ENCODE measurements at places on chromosomes 3 and 15.
A peak's percentile ranks its signal among the peaks of the same experiment; 100 is the strongest.

- no peak for DNase-seq
Measured at GRCh38 chr3:74023395-74023794, 398.7 kb upstream of the PDZRN3 start.

DNA sequence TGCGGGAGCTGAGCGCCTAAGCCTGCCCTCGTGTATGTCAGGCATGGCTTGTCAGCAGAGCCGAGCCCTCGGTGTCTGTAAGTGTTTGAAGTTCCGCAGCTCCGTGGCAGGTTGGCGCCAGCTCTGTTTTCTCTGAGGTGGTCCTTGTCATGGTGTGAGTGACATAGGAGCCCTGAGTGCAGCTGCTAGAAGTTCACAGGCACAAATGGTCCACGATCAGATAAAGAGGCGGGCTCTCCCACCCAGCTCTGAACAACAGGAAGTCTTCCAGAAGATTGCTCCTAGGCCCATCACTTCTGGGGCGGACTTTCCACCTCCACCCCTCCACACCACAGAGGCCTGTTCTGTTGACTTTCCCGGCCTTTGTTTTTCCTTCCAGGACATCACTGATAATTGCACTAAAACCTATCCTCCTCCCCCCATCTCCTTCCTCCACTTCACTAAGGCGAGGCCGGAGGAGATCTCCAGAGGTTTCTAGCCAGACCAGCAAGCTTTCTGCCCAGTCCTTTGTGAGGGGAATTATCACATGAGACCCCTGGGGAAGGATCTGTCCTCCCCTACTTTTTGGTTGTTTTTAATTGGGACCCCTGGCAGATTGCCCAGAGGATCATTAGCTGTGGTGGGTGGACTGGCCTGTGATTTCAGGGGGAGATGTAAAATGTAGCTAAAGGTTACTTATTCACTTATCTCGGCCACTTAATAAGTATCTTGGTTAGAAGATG is 19.9 kb downstream of the ITPR1 start:
- DNase-seq: no peak

DNA sequence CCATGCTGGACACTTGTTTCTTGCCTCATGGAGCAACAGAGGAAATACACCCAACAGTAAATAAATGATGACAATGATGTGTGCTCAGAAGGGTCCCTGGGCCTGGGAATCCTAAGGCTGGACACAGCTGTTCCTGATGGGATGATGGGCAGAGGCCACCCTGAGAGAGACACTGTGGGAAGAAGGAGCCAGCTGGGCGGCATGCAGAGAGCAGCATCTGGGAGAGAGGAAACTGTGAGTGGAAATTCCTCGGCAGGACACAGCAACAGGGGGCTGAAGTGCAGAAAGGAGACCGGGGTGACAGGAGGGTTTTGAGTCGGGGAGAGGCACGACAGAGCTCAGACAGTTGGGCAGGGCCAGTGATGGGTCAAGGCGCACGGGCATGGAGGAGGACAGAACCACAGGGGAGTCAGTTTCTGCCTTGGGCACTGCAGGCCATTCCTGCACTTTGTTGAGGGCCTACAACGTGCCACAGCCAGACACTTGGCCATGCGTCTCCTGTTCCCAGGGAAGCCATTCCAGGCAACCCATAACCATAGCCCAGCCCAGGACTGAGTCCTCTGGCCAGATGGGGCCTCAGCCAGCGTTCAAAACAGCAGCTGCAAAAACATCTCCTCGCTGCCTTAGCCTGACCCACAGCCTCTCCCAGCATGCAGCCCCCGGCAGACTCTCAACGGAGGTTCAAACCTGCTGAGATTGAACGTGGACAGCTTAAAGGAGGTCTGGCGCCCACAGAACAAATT is 36.7 kb upstream of the SLC6A1 start:
- no peak for DNase-seq

DNA sequence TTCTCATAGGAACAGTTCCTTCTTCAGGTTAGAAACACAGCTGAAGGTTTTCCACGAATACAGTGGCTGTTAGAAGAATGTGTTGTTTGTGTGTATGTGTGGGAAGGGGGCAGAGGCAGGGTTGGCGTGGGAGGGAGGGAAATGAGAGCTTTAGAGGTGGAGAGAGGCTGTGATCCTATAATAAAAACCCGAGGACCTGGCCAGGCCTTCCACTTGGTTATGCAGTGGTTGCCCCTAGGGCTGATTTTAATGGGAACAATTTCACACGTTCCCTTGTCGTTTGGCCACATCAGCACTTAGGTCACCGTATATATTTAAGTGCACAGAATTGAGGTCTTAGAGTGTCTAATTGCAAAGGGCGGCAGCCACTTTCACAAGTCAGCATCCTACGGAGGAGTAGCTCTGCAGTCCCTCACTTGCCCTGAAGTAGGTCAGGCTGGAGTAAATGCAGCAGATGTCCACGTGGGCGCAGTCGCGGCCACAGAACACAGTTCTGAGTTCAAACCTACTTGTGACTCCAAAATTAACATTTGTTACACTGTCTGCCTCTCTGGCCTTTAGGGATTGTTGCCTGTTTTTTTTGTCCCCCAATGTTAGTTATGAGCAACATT is 85.6 kb downstream of the PDCD6IP start:
- no peak for DNase-seq

GRCh38 chr15:57785039-57785438 is 78.5 kb downstream of the POLR2M start:
- no peak for DNase-seq

GRCh38 chr3:155407971-155408370 is 114.5 kb upstream of the STRIT1 start:
- no peak for DNase-seq

- DNase-seq: no peak
Measured at GRCh38 chr3:28756056-28756455, 407.4 kb upstream of the AZI2 start.

DNA sequence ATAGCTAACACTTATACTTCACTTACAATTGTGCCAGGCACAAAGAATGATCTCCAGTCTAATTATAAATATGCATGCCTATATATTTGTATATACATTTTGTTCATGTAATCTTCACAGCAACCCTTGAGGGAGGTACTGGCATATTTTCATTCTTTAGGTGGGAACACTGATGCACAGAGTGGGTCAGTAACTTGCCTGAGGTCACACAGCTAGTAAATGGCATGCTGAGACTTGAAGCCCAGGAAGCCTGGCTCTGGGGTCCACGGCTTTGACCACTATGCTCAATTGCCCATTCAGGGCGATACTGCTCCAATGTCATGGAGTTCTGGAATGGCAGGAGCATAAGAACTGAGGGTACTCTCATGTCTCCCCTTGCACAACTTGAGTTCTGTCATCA is 139.8 kb downstream of the SHQ1 start:
- no peak for DNase-seq

GRCh38 chr3:14440531-14441239 is 38.3 kb downstream of the SLC6A6 start:
- DNase-seq: no peak

GRCh38 chr3:84836961-84837360 is 121.8 kb upstream of the CADM2 start:
- DNase-seq: peak; percentile 51

DNA sequence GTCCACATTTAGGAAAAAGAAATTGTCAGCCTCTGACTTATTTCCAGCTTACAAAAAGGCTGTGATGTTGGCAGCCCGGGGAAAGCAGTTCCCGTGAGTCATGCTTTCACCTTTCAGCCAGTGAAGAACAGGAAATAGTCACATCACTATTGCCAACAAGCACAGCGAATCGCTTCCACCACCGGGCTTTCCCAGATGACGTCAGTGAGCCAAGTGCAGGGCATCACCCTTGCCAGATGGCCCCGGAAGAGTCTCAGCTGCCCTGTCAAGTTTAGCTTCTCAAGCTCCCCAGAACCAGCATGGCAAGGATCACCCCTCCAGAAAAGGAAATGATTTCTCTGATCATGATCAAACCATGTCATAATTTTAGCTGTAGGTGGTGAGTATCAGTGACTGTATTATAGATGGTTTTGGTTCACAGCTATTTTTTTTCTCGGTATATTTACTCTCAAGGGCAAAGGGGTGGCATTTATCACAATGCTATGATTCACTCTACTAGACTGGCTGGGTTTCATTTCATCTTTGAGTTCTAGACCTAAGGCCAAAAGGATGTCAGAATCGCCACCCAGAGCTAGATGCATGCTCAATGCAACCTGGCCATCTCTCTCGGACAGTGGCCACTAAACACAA is 32.9 kb downstream of the B3GNT5 start:
- peak; percentile 87 for DNase-seq

- DNase-seq: no peak
Measured at GRCh38 chr3:161203485-161204098, 17.5 kb upstream of the NMD3 start.

DNA sequence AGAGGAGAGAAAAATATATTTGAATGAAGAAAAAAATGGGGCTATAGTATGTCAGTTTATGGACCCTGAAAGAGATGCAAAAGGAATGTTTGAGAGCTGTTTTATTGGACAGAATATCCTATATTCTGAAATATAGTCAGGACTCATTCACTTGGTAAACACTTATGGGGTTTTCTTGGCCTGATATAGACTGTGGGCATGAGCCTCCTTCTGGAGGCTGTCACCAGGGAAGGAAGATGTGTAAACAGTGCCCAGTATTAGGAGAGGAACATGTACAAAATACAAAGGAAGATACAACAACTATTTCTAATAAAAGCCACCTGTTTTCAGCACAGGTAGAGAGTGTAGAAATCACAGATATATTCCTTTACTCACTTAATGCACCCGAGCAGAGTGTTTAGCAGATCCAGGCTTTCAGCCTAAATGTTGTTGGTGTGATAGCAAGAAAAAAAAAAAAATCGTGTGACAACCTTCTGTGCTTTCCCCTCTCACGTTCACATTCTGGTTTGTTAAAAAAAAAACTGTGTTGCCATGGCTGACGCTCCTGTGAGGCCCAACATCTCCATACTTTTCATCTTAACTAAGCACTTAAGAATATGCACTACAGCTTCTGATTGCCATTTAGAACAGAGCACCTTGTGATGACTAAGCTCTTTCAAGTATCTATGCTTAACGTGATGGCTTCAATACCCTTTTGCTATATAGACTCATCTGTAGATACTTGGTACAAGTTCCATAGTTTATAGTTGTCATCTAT is 134.1 kb downstream of the MBNL1 start:
- no peak for DNase-seq

GRCh38 chr3:103210583-103210982 is 775.8 kb downstream of the ZPLD1 start:
- no peak for DNase-seq

- no peak for DNase-seq
Measured at GRCh38 chr3:31172336-31172735, 277.9 kb upstream of the GADL1 start.
